ELF-1 (cell line): ENCODE measurements at places on chromosomes 3 and 15.

- DNase-seq: no peak
Measured at GRCh38 chr3:23713641-23714040, 92.1 kb upstream of the UBE2E1 start.

GRCh38 chr3:183377307-183377959 lies 51.0 kb downstream of the MCF2L2 start:
- no peak for DNase-seq

GRCh38 chr15:40064231-40064894 lies 25.4 kb upstream of the SRP14 start:
- no peak for DNase-seq

DNA sequence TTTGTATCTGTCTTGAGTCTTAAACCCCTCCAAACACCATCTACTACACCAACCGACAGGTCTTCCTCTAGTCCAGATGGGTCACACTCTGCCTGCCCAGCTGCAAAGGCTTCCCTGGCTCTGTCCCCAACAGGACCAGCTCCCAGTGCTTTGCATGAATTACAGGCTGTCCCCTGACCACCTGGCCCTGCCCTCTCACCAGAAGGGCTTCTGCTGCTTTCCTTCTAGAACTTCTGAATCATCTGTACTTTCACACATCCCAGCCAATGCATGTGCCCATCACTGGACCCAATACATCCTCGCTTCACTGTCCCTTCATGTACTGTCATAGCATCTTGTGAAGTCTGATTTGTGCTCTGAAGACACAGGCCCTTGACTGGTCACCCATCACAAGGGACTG lies 53.6 kb downstream of the HOMER2 start:
- DNase-seq: no peak

DNA sequence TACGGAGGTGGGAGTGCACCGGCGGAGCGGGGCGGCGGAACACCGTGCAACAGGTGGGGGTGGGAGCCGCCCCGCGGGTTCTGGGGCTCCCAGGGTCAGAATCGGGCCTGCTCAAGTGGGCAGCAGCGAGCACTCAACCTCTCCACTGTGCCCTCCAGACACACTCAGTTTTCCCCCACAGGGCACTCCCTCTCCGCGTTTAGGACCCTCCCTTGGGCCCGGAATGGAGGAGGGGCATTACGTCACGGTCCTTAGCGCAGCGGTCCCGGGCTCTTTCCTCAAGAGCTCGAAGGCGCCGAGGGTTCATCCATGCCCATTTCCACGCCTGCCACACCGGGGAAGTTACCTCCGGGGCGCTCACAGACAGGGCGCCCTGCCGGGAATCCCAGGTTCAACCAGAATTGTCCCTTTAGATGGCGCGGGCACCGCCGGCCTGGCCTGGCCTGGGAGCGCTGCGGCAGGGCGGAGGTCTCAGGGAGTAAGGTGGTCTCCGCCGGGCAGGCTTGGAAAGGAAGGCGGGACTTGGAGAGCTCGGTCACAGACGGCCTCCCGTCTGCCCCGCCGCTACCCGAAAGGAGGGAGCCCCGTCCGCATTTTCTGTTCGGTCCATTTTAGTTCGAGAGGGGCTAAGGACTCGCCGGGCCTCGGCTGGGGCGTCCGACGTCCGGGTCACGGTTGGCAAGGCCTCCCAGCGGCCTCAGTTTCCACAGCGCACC lies 5.1 kb downstream of the RNU6-1 start:
- DNase-seq: peak; percentile 65

DNA sequence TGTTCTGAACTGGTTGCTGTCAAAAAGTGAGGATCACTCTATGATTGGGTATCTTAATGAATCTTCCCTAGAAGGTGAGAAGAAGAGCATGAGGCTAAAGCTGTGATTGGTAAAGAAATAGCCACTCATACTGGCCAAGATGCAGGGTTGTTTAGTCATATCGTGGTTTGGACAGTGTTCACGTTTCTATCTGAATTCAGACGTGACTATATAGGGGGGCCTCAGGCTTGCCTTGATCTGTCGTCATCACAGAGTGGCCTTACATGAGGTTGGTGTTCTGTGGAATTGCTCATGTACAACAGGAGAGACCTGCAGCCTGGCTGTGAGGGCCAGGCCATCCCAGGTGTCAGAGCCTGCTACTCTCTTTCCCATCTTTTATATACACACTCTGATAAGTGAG lies 12.4 kb downstream of the RTP2 start:
- no peak for DNase-seq

- no peak for DNase-seq
Measured at GRCh38 chr3:64741341-64741740, 53.5 kb upstream of the ADAMTS9 start.

DNA sequence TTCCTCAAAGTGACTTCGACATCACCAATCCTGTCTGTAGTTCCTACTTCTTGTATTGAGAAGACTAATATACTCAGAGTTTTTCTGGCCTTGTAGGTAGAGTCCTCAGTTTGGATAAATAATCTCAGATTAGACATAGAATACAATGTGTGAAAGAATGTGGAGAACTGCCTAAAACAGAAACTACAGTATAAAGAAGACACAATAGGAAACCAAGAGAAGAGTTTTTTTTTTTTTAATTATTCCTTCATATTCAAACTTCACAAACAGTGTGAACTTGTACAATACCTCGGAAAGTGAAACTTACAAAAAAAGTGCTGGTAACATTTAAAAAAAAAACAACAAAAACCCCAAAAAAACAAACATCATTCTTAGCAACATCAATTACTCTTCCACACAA lies 20.5 kb downstream of the TIGIT start:
- DNase-seq: no peak

GRCh38 chr3:197728487-197728886 lies 8.2 kb downstream of the RUBCN start:
- no peak for DNase-seq

DNA sequence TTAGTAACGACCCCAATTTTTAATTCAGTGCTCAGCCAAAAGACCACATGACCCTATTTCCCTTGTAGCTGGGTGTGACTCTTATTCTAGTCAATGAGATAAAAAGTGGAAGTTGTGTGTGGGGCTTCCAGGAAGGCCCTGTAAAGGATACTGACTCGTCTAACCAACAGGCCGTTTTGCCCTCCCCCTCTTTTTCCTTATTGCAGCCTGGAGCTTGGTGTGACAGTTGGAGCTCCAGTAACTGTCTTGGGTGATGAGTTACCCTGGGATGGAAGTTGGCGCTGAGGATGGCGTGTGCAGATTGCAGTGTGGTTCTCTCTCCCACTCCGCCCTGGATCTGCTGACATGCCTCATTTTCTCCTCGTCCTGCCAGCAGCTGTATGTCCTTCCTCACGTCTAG lies 209.3 kb upstream of the PROK2 start:
- no peak for DNase-seq

GRCh38 chr3:8836096-8836495 lies 66.7 kb upstream of the OXTR start:
- DNase-seq: no peak

DNA sequence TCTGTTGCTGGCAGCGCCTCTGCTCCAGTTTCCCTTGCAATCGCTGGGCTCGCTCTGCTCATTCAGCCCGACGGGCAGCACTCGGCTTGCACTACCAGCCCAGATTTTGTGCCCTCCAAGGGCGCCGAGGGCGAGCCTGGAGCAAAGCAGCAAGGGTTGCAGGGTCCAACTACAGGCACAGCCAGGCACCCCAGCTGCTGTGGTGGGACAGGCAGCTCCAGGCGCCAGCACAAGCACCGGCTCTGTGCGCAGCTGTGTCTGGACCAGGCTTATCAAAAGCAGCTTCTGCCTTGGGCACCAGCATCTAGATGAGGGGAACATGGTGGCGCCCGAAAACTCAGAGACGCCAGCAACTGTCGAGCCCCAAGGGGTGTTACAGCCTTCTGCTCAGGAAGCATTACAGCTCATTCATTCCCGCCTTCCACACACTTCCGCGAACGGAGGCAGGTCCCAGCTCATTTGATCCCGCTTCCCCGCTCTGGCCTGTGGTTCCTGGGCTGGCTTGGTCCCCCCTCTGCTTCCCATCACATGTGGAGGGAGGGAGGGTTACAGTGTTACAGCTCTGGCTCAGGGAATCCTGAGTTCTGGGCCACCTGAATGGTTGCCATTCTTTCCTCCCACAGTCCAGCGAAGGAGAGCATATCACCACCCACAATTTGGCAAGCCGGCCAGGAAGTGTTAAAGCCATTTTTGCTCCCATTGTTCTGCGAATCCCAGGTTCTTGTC lies 409.9 kb upstream of the ALCAM start:
- DNase-seq: no peak

DNA sequence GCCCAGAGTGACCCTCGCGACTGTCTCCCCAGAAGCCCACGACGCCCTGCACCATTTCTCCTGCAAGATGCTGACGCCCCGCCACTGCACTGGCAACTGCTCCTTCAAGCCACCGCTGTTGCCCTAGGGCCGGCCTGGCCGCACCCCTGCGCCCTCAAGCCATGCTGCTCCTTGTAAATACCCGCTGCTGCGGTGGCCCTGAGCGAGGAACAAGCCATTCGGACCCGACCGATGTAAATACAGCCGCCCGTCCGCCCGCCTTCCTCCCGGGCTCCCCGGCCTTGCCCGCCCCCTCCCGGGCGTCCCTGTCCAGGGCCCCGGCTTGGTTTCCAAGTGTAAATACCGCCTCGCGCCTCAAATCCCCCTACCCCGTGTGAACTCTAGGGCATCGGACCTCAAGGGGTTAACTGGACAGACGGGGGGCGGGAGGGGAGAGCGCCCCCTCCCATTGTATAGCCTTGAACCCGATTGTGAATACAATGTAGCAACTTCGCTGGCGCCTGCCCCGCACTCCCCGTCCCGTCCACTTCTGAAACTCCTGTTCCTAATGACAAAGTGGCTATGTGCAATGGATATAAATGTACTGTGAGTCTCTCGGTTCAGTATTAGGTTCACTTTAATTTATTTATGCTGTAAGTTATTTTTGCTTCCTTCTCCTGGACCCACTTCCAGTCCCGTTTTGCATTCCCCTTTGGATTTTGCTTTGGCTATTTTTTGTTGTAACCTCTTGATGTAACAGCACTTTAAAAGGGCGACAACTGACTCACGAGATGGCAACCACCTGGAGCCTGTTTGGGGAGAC lies 5.9 kb downstream of the RNU6-1 start:
- DNase-seq: peak; percentile 83

GRCh38 chr3:126313580-126314304 lies 43.5 kb downstream of the KLF15 start:
- no peak for DNase-seq

DNA sequence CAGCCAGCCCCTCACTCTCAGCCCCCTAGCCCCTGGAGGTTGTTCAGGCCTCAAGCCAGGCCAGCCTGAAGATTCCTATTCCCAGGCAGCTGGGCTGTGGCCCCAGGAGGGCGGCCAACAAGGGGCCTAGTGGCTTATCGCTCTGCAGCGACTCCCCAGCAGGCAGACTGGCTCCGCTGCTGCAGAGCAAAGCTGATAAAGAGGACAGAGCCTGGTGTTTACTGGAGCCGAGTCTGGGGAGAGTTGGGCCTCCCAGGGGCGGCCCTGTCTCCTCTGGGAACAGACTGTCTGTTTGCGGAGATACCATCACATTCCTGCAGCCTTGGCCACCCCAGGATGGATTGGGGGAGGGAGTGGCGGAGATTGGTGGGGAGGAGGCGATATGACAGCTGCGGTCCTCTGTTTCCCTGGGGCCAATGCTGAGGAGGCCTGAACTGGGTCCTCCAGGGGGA lies 22.4 kb upstream of the SMAD6 start:
- DNase-seq: peak; percentile 93

GRCh38 chr15:72474466-72474911 lies 359 bp downstream of the ARIH1 start:
- no peak for DNase-seq
